CD4-positive, alpha-beta T cell (primary cell): ENCODE measurements at places on chromosomes 12 and 14.

DNA sequence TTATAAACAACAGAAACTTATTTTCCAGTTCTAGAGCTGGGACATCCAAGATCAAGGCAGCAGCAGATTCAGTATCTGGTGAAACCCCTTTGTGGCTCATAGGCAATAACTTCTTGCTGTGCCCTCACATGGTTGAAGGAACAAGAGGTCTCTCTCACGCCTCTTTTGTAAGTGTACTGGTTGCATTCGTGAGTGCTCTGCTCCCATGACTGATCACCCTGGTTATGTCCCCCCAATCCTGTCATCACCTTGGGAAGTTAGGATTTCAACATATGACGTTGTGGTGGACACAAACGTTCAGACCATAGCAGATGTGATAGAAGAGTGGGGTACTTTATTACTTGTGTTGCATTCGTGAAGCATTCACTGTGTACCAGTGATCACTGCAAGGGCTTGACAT, 184.0 kb downstream of the SRGAP1 start:
- DNase-seq = no peak

DNA sequence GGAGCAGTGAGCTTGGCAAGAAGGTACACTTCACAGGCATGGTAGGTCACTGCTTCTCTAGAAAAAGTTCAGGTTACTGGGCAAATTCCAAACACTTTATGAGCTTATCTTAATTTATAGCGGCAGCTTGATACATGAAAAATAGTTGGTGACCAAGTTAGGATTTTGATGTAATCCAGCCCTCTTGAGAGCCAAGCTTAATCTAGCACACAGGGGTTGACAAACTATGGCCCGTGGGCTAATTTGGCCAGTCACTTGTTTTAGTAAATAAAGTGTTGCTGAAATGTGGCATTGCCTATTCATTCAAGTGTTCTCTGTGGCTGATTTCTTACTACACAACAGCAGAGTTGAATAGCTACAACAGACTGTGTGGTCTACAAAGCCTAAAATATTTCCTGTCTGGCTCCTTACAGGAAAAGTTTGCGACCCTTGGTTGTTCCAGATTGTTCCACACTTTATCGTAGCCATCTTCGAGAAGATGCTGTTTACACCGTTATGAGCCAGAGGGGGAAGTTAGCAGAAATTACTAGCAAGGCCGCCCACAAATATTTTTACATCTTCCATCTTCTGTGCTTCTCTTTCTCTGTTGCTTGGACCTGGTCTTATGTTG, 120.9 kb downstream of the DAAM1 start:
- no peak for DNase-seq

GRCh38 chr12:96303653-96304052, 96.6 kb downstream of the CDK17 start:
- DNase-seq = no peak

DNA sequence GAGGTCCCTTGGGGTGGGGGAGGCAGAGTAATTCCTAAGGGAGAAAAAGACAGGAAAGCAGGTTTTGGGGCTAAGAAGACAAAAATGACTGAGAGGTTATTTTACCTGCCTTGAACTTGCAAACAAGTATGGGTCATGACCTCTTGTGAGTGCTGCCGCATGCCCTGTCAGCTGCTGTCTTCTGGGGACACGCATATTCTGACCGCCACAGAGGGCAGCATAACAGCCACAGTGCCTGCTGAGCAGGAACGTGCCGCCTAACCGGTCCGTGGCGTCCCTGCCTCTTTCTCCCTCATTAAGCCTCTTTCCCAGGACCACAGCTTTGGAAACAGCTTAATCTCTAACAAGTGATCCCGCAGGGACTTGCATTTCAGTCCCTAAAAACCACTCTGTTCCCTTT, 51.3 kb upstream of the KCNA1 start:
- no peak for DNase-seq

- DNase-seq = no peak
Measured at GRCh38 chr12:50747817-50748216, 16.1 kb upstream of the ATF1 start.

GRCh38 chr14:63192085-63192484, 12.2 kb upstream of the RHOJ start:
- no peak for DNase-seq

- DNase-seq = no peak
Measured at GRCh38 chr12:79885911-79886490, 48.9 kb downstream of the PPP1R12A start.
